Stimulated activated CD4-positive, alpha-beta T cell treated with anti-CD3 and anti-CD28 coated beads, Interleukin-15, amount 100 ng/mL, for 24 hours (primary cell): ENCODE measurements at places on chromosomes 12 and 14.
A peak's percentile ranks its signal among the peaks of the same experiment; 100 is the strongest.

GRCh38 chr12:128564956-128565355 is 258.8 kb downstream of the SLC15A4 start:
- DNase-seq: no peak

DNA sequence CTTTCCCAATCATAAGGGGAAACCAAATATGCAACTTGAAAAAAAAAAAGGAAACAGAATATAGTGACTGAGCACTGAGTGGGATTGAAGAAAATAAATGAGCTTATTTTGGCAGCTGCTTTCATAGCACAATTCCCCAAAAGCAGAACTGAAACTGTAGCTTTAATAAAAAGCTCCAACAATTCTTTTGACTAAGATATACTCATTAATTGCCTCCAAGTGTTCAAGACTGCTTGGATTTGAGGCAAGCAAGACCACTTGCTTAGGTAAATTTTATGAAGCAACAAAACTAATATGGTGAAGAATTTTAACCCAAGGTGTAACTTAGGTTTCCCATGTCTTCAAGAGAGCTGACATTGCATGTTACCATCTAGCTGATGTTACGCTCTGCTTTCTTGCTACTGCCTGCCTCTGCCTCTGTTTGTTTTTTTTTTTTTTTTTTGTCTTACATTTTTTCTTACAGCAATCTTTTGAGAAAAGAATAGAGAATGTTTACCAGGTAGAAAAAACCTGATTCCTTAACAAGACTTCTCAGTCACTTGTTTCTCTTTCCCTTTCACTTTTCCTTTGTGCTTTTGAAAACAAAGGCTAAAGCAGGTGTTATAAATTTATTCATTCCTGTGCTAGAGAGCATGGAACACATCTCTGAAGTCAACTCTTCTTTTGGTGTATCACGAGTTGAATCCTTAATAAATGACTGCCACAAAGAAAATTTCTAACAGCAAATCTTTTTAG is 134.4 kb downstream of the BCAT1 start:
- DNase-seq: no peak

- DNase-seq: peak; percentile 55
Measured at GRCh38 chr12:98698603-98699463, 53.7 kb downstream of the APAF1 start.

- no peak for DNase-seq
Measured at GRCh38 chr12:100970894-100971293, 176.3 kb downstream of the ANO4 start.

GRCh38 chr12:83642205-83642604 is 955.5 kb downstream of the TMTC2 start:
- no peak for DNase-seq

- DNase-seq: no peak
Measured at GRCh38 chr12:54329759-54330158, 4.8 kb downstream of the COPZ1 start.

DNA sequence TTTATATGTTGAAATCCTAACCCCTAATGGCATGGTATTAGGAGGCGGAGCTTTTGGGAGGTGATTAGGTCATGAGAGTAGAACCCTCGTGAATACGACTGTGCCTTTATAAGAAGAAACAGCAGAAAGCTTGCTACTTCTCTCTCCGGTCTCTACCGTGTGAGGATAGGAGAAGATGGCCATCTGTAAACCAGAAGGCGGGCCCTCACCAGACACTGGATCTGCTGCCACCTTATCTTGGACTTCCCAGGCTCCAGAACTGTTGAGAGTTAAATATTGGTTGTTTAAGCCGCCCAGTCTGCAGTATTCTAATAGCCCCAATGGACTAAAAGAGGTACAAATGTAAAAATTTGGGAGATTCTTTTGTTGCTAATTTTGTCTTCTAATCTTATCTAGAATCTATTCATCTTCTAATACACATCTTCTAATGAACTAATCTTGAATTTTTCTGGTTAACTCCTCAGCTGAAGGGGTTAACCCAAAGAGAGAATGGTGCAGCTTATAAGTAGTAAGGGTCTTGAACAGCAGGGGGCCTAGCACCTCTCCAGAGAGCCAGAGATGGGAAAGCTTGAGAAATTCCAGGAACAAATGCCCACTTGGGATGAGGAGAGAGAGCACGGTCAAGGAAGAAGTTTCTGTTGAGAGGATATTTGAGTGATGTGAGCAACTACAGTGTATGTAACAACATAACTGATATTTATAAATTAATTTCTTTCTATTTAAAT is 264.0 kb upstream of the GRIP1 start:
- DNase-seq: no peak

DNA sequence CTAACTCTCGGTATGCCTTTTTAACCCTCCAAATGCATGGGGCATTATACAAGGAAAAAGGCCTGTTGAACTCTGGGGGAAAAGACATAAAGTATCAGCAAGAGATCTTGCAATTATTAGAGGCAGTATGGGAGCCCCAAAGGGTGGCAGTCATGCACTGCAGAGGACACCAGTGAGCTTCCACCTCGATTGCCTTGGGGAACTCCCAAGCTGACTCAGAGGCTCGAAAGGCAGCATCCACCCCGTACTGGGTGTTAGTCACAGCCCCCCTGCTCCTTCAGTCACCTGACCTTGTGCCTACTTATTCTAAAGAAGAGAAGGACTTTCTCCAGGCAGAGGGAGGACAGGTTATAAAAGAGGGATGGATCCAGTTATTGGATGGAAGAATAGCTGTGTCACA is 781.4 kb upstream of the TMEM132C start:
- peak; percentile 35 for DNase-seq

- DNase-seq: no peak
Measured at GRCh38 chr12:2229661-2230539, 177.1 kb downstream of the CACNA1C start.

DNA sequence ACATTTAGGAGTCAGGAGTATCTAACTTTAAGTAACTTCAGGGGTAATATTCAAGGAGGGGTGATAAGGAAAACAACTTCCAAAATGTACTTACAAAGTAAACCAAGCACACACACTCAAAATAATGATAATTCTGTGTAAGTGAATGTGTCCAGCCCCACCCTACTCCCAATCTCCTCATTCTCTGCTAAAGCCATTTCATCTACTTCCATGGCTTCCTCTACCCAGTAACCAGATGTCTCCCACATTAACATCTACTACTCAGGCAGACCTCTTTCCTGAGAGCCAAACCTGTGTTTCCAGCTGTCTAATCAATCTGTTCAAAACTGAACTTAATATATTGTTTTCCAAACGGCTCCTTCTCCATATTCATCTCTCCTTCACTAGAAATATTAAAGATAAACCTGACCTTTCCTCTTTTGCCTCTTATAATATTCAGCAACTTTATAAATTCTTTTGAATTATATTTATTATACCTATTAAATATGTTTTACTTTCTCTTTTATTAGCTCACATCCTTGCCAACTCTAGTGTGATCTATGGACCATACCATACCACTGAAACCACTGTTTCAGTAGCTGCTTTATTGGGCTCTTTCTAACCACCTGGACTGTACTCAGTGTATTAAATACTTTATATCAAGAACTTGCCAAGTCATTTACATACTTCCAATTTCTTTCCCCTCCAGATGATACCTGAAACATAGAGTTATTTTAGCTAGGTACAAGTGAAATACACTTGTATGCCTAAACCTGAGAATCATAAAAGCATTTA is 170.7 kb downstream of the PPFIA2 start:
- no peak for DNase-seq

- no peak for DNase-seq
Measured at GRCh38 chr12:91577586-91578539, 395.2 kb upstream of the DCN start.

GRCh38 chr14:76040704-76041103 is 55.1 kb downstream of the IFT43 start:
- no peak for DNase-seq

- no peak for DNase-seq
Measured at GRCh38 chr14:94653321-94653720, 41.1 kb downstream of the SERPINA3 start.

- DNase-seq: no peak
Measured at GRCh38 chr14:63878052-63878451, 25.2 kb downstream of the SYNE2 start.

- DNase-seq: no peak
Measured at GRCh38 chr12:128603573-128604115, 220.1 kb downstream of the SLC15A4 start.

DNA sequence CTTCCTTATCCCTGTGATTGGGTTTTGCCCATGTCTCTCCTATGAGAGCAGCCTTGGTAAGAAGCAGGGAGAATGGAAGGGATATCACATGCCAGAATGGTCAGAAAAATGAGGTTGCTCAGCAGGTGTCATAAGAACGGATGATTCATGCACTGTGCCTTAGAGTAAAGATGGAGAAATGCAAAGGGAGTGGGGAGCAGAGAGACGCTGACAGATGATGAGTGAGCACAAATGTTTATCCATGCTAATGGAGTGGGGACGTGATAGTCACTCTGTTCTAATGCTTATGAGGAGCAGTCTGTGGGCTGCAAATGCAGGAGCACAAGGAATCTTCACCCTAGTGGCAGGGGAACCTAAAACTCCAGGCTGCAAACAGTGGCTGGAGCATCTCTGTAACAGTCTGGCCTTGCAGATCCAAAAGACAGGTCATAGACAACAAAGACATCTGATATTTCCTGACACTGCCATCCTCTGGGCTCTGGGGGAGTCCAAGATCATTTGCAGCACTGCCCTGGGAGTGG is 243.2 kb downstream of the CACNA1C start:
- no peak for DNase-seq

DNA sequence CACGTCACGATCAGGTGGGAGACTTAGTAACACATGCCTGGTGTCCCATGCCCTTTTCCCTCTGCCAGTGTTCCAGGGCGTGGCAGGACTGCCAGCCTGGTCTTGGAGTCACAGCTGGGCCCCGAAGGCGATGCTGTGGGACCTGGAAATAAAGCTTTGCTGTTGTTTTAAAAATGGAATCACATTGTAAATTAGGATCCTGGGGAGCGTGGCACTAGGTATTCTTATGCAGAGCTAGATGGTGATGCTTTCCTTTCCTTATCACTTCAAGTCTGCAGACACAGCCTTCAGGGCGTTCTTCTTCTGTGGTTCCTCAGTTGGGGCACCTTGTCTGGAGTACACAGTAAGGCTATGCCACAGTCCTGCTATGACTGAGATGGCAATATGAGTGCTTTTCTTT is 64.6 kb downstream of the BICD1 start:
- no peak for DNase-seq

DNA sequence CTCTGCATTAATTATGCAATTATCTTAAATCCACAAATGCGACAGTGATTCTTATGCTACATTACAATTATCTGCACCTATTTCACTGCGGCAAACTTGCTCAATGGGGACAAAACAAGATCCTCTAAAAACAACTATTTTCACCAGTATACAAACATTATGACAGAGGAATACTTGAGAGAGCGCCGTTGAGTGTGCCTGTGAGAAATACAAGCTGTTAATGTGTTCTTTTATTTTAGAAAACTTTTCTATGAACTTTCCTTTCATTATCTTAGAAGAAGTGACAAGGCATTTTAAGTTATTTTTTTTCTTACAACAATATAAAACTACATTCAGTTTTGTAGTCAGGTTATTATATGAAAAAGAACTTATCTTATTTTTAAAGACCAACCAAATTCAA is 1247.0 kb downstream of the FSCB start:
- DNase-seq: no peak
